Astrocyte of the cerebellum (primary cell): ENCODE measurements at places on chromosomes 1 and 21.

- no peak for DNase-seq
These were observed 22.2 kb downstream of the DESI2 start for GRCh38 chr1:244675167-244675566.

- no peak for DNase-seq
These were observed at the start of gene TRIM17 for GRCh38 chr1:228416217-228416933. Gene TRIM17 (minus strand): TSS chr1:228416861. CDS start chr1:228415072, 1,789 bp downstream.

GRCh38 chr1:85172684-85173337 lies 28.0 kb downstream of the SYDE2 start:
- no peak for DNase-seq

- no peak for DNase-seq
These were observed 14.7 kb downstream of the C1orf116 start for GRCh38 chr1:207017615-207018559.

DNA sequence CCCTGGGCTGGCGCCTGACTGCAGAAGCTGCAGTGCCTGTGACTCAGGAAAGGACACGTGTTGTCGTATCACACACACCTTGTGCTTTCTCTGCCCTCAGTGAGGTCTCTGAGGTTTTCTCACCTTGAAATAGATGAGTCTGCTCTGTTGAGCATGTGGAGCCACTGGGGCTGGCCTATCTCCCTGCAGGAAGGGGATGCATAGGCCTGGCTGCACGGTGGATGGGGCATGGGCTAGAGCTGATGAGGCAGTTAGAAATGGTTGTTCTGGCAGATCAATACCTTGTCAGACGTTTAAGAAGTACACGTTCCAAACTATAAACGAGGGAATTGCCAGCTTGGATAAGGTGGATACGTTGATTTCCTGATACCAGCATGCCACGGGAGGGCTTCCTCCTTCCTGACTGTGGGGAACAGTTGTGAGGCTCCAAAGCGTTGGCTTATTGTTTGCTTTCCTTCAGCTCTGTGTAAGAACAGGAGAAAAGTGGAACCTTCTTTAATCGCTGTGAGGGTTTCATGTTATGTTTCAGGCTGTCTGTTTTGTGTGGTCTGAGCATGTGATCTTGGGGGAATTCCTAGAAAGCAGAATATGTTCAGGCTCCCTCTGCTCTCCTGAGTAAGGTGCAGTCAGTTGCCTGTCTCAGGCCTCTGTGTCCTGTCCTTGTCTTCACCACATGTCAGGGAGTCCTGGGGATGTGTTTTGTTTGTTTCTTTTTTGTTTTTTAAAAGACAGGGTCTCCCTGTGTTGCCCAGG lies 44.8 kb downstream of the PCNT start:
- no peak for DNase-seq

- peak; percentile 86 for DNase-seq
These were observed 133.6 kb downstream of the EIF4G3 start for GRCh38 chr1:21042929-21043605.

- DNase-seq = no peak
These were observed 7.6 kb upstream of the LYST start for GRCh38 chr1:235874261-235874660.

GRCh38 chr1:159960721-159961381 lies 6.8 kb upstream of the SLAMF9 start:
- DNase-seq = no peak

DNA sequence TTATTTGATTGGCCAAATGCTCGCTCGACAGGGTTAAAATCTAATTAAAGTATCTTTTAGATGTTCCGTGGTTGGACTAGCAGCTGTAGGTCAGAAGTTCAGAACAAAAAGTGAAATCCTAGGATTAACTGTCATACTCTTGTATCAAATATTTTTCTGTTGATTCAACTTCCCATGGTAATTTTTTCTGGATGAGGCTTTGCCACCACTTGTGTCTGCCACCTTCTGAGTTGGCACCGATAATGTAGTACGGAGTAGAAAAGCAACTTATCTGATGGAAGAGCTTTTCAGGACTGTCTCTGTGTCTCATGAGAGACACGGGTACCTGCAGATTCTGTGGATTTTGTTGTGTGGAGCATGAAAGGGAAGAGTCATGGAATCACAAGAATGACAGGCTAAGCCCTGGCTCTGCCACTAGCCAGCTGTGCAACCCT lies 44.6 kb upstream of the CNN3 start:
- no peak for DNase-seq

GRCh38 chr1:97101509-97101908 lies 379.9 kb downstream of the PTBP2 start:
- no peak for DNase-seq

DNA sequence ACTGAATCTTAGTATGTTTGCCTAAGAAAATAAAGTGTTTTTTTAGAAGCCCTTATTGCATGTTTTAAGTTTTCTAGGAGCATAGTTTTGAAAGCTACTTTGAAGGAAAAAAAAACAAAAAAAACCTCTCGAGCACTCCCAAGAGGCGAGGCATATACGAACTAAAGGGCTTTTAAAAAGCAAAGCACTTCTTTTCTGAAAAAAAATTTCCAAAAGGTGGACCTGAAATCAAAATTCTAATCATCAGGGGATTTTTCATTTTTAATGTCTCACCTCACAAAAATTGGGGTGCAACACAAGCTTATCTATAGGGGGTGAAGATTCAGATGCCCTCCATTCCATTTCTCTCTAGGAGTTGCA lies 594 bp downstream of the GLMN start:
- DNase-seq = no peak

- peak; percentile 80 for DNase-seq
These were observed 8.7 kb upstream of the COL6A1 start for GRCh38 chr21:45972716-45973474.

- DNase-seq = no peak
These were observed 30.0 kb upstream of the DMRTA2 start for GRCh38 chr1:50453266-50453665.

GRCh38 chr1:160863774-160864131 lies 1.1 kb upstream of the CD244 start:
- no peak for DNase-seq

DNA sequence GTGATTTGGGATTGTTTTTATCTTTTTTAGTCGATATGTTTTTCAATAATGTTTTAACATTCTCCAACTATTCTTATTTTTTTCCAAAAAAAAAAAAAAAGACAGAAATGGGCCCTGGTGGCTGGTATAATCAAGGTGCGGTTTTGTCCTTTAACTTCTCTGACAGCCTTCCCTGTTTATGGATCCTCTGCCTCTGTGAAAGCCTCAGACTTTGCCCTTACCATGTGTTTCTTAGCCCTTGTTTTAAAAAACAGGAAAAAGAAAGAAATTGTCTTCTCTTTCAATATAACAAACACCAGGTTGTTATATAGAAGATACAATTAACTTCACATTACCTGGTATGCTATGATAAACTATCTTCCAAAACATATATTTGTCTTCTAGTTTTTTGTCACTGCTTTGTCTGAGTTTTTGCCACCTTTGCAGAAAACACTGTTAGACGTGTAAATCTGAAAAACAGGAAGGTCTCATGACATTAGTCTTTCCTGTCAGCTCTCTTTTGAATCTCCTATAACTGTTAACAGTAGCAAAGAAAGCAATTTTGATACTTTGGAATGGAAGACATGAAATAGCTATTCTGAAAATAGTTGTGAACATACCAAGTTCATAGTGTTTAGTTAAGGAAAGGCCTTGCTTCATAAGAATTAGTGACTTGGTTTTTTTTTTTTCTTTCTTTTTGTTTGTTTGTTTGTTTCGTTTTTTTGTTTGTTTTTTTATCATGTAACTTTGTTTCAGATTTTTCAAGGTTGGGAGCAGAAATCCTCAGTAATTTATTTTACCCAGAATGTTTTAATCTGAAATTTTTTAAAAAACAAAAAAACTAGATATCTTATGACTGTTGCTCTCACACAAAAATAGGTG lies 31.7 kb upstream of the CACYBP start:
- no peak for DNase-seq

DNA sequence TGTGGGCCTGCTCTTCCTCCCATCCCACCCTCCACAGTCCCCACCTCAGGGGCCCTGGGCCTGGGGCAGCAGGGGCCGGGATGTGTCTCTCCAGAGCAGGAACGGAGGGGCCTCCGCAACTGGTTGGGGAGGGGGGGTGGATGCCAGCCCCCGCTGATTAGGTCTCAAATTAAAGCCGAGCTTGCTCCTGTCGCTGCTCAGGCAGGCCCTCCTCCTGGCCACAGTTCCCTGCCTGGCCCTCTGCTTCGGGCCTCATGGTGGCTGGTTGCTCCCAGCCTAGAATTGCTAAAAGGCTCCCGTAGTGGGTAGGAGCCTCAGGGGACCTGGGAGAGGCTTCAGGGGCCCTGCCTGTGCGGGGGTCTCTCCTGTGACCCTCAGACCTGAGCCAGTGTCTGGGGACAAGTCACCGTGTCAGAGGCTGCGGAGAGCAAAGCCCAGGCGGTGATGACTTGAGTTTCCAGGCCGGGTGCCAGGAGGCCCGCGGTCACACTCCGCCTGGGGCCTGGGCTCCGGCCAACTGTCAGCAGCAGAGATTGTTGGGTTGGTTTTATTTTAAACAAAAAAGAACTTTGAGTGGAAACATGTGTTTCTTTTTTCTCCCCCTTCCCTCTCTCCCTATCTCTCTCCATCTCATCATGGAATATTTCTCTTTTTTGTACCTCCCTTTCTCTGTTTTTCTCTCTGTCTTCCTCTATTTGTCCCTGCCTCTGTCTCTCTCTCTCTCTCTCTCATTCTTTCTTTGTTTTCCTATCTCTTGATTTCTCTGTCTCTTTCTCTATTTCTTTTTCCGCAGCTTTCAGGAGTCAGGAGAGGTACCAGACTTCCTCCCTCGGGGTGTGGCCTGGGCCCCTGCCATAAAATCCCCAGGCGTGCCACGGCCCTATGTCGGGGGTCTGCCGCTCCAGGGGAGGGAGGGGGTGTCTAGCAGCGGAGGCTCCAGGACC lies 20.0 kb upstream of the EPHA2 start:
- DNase-seq = peak; percentile 81

DNA sequence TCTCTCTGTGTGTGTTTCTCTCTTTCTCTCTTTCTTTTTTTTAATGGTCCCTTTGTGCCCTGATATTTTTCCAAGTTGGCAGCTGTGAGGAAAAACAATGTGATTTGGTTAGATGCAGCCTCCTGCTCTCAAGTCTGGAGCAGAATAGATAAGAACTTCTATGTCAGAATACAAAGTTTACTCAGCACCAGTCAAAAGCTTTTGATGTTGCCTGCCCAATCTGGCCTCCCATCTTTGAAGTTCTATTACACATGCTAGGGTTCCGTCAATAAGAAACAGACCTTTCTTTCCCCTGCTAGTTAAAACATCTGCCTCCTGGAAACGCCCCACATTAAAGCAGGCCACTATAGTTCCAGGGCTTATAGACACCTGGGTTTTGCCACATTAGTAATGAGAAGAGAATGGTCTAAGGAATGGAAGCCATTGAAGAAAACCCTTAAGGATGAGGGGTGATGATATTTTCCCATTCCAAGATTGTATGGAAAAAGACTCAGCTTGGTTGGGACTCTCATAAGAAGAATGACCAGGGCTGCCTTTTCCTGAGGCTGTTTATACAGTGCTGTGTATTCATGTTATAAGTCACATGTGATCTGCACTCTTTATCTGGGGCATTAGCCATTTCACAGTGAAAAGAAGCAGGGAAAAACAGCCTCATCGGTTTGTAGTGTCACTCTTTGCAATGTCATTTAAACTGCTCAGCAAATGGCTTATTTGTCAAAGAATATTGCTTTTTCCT lies 414.7 kb upstream of the PROX1 start:
- DNase-seq = no peak

DNA sequence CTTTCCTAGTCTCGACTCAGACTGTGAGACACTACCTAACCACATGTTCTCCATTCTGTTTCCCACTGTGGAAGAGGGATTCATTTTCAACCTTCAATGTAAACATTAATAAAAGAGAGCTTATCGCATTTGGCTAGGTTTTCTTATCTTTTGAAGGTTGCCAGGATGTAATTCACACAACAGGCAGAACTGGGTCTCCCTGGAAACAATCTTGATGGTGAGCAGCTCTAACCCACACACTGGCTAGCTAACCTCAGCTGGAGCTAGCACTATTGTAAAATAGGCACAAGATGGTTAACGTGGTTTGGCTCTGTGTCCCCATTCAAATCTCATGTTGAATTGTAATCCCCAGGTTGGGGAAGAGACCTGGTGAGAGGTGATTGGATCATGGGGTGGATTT lies 75.1 kb downstream of the ZSCAN20 start:
- DNase-seq = no peak

GRCh38 chr1:54120018-54120697 lies 32.6 kb downstream of the CDCP2 start:
- DNase-seq = no peak

DNA sequence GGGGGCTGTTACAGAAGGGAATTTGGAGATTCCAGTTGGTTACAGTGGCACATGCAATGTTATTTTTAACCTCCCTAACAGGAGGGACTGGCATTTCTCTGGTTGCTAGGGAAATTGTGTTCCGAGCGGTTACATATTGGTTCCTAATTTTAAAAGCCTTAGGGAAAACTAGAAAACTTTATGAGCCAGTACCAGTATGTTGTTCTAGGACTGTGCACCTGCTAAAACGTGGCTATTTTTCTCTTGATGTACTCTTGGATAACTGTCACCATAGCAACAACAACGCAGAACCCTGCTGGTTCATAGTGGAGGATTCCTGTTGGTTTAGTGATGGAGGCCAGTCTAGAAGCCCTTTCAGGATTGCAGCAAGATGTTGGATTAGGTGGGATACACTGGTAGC lies 68.9 kb upstream of the PGBD5 start:
- DNase-seq = no peak
